Urinary bladder (tissue), 4 donors: ENCODE measurements at places on chromosomes 6 and 20. TPM values are rescaled to one million over a fixed set of nuclear protein-coding genes. Genes with fewer than 3 reads are reported as not detected.

- DNase-seq = no peak
These were observed 14.8 kb upstream of the SYNE1 start for GRCh38 chr6:152651986-152652385.

GRCh38 chr20:62209850-62210495 lies 10.1 kb downstream of the HRH3 start:
- DNase-seq = no peak

DNA sequence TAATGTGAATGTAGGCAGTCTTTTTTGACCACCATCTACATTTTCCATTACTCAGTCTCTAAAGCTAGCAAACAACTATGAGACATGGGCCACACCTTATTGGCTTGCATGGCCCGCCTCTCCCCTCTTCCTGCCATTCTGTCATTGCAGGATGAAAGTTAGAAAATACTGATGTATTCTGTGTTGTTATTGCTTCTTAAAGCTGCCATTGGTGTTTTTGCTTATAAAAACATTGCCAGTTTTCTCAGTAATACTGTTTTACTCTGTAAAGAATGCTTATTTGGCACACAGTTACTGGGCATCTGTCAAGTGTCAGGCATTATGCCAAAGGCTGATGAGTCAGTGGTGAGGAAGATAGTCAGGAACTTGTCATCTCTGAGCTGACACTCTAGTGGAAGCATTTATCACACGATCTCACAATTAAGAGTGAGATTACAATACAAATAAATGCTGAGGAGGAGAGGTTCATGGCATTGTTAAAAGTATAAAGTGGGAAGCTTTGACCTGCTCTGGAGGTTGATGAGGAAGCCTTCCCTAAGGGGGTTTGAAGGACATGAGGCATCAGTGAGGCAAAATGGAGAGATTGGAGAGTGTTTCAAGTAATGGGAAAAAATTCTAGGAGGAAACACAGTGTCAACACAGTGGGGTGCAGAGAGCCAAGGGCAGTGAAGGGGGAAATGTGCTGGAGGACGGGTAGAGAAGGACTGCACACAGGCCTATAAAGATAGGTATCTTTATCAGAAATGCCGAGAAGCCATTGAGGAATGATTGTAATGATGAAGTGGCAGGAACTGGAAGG lies 14.7 kb downstream of the KLHL32 start:
- DNase-seq = no peak

- no peak for DNase-seq
These were observed 638 bp downstream of the BLCAP start for GRCh38 chr20:37526839-37527637.

- DNase-seq = no peak
These were observed 27.5 kb upstream of the NHSL1 start for GRCh38 chr6:138526822-138527235.

GRCh38 chr20:10659651-10660601 lies 13.9 kb downstream of the JAG1 start:
- DNase-seq = no peak

The ADGB gene
- not detected for polyA plus RNA-seq

The PLAGL2 gene
- polyA plus RNA-seq = 5.1 TPM
